T-helper 2 cell treated with Interferon-gamma antibody and Interleukin-4, amounts not matched to agents 100 ng/mL and 5 ng/mL, for 36 hours (primary cell): ENCODE measurements at places on chromosomes 11 and 22. TPM values are rescaled to one million over a fixed set of nuclear protein-coding genes. Genes with fewer than 3 reads are reported as not detected.

Gene YPEL4
- 0.25 and 0.48 TPM in 2 replicates for total RNA-seq

Gene OR52I2
- not detected in 2 replicates for total RNA-seq

Gene FAM83F
- 0.02 TPM in 1 of 2 replicates, not detected in the other for total RNA-seq

Gene MOB2
- 39.6 and 41.3 TPM in 2 replicates for total RNA-seq

Gene DDT
- 114 and 117 TPM in 2 replicates for total RNA-seq

Gene CDC45
- total RNA-seq, result 81.4 and 85.7 TPM in 2 replicates

Gene OR5AS1
- not detected in 2 replicates for total RNA-seq

Gene CALCB
- 1.1 and 1.6 TPM in 2 replicates for total RNA-seq

Gene BBOX1
- total RNA-seq, result not detected in 2 replicates

Gene RFPL1
- 0.11 TPM in 1 of 2 replicates, not detected in the other for total RNA-seq

Gene OR52N2
- total RNA-seq, result not detected in 2 replicates

Gene POU2AF2
- total RNA-seq, result not detected in 2 replicates

Gene MMP3
- not detected in 2 replicates for total RNA-seq

Gene RASD2
- total RNA-seq, result not detected in 2 replicates

Gene C22orf42
- total RNA-seq, result not detected in 2 replicates

Gene DTX4
- 0.30 and 0.36 TPM in 2 replicates for total RNA-seq

Gene STX5
- 39.4 and 39.8 TPM in 2 replicates for total RNA-seq

Gene MPZL2
- 3.8 and 5.2 TPM in 2 replicates for total RNA-seq

Gene KCNA4
- total RNA-seq, result not detected in 2 replicates

Gene CAPN5
- 0.55 and 0.80 TPM in 2 replicates for total RNA-seq

Gene ART1
- total RNA-seq, result not detected in 2 replicates

Gene MYBPC3
- not detected in 2 replicates for total RNA-seq

Gene CYTH4
- 89.5 and 91.2 TPM in 2 replicates for total RNA-seq

Gene LARGE1
- 0.16 TPM in 1 of 2 replicates, not detected in the other for total RNA-seq

Gene VPS11
- 31.7 and 36.5 TPM in 2 replicates for total RNA-seq

Gene KDM4D
- total RNA-seq, result 0.39 and 0.45 TPM in 2 replicates

Gene GPR137
- total RNA-seq, result 34.8 and 36.5 TPM in 2 replicates

Gene GALNT18
- total RNA-seq, result 1.2 and 1.3 TPM in 2 replicates

Gene RBMXL2
- total RNA-seq, result 0.09 TPM in 1 of 2 replicates, not detected in the other

Gene SCGB1C1
- total RNA-seq, result not detected in 2 replicates

Gene SLC43A3
- 107 and 108 TPM in 2 replicates for total RNA-seq

Gene GPR83
- total RNA-seq, result 0.09 and 0.11 TPM in 2 replicates

Gene ARHGAP20
- not detected in 2 replicates for total RNA-seq

Gene OVCH2
- total RNA-seq, result not detected in 2 replicates

Gene MMP27
- total RNA-seq, result not detected in 2 replicates

Gene PLAAT2
- total RNA-seq, result not detected in 2 replicates

Gene ISX
- not detected in 2 replicates for total RNA-seq

Gene SEC14L2
- total RNA-seq, result 7.2 and 9.5 TPM in 2 replicates

Gene LRP4
- total RNA-seq, result 0.25 TPM in 1 of 2 replicates, not detected in the other

Gene PRR33
- not detected in 2 replicates for total RNA-seq

Gene IFTAP
- total RNA-seq, result 1.6 and 1.9 TPM in 2 replicates

Gene TMEM121B
- 0.09 TPM in 2 replicates for total RNA-seq

Gene RTN4RL2
- total RNA-seq, result 0.20 TPM in 2 replicates

Gene PRODH
- total RNA-seq, result 0.32 TPM in 1 of 2 replicates, not detected in the other

Gene C11orf58
- total RNA-seq, result 116 and 118 TPM in 2 replicates
